CD4-positive, alpha-beta memory T cell (primary cell): ENCODE measurements at places on chromosomes 2 and 18. TPM values are rescaled to one million over a fixed set of nuclear protein-coding genes. Genes with fewer than 3 reads are reported as not detected.

DNA sequence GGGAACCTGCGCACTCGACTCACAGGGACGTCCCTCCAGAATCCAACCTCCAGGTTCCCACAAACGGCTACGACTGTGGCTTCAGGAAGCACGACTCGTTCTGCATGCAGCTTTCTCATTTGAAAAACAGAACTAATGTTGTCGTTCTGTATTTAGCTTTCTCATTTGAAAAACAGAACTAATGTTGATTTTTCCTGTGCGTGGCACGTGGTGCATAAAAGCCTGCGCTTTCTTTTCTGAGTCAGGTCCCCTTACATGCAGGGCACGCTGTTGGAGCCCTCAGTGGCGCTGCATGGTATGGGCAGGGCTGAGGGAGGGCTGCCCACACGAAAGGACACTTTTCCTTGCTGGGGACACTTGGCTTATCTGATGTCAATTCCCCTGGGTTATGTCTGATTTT, 124.3 kb downstream of the TMEM18 start:
- no peaks in the 10 kb centered on the region for H3K36me3 ChIP-seq
- no peaks in the 10 kb centered on the region for H3K27me3 ChIP-seq
- DNase-seq, result no peak
- no peaks in the 10 kb centered on the region for H3K4me1 ChIP-seq
- no peak overlapping the region for H3K27ac ChIP-seq

The DNAJC10 gene
- 56.5 TPM for total RNA-seq

- H3K27ac ChIP-seq, result peak overlapping the region; percentile 50
- peaks cover 55% of the 10 kb centered on the region for H3K4me1 ChIP-seq
- H3K36me3 ChIP-seq, result no peaks in the 10 kb centered on the region
- no peaks in the 10 kb centered on the region for H3K27me3 ChIP-seq
- no peak overlapping the region for H3K4me3 ChIP-seq
Observed at GRCh38 chr2:38723173-38723572, 28.0 kb downstream of the SRSF7 start.

The ACKR3 gene
- total RNA-seq, result 4.2 TPM

The SLC35F5 gene
- total RNA-seq, result 30.9 TPM

- no peak overlapping the region for H3K4me3 ChIP-seq
- H3K36me3 ChIP-seq, result no peaks in the 10 kb centered on the region
Observed at GRCh38 chr2:201790989-201791388, 10.3 kb upstream of the ALS2 start.

GRCh38 chr2:222239091-222239490, 59.7 kb downstream of the PAX3 start:
- peaks cover 13% of the 10 kb centered on the region for H3K27me3 ChIP-seq
- DNase-seq, result no peak
- no peak overlapping the region for H3K4me3 ChIP-seq
- H3K4me1 ChIP-seq, result no peaks in the 10 kb centered on the region

DNA sequence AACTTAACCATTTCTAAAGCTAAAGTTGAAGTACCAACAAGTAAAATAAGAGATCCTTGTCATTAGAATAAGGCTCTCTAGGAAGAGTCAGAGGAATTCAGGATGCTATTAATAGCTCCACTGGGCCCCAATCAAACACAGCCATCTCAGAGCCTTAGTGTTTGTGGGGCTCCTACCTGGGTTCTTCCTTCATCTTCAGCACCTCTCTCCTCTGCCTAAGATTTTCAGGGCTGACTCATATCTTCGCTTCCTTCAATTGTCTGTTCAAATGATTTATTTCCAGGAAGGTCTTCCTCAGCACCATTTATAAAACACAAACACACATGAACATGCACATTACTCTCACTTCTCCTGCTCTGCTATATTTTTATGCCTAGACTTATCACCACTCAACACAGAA, 119.5 kb downstream of the COL6A3 start:
- H3K27me3 ChIP-seq, result peaks cover 5% of the 10 kb centered on the region
- no peak overlapping the region for H3K27ac ChIP-seq
- no peak for DNase-seq
- H3K36me3 ChIP-seq, result no peaks in the 10 kb centered on the region

The PTPN2 gene
- total RNA-seq, result 65.5 TPM

DNA sequence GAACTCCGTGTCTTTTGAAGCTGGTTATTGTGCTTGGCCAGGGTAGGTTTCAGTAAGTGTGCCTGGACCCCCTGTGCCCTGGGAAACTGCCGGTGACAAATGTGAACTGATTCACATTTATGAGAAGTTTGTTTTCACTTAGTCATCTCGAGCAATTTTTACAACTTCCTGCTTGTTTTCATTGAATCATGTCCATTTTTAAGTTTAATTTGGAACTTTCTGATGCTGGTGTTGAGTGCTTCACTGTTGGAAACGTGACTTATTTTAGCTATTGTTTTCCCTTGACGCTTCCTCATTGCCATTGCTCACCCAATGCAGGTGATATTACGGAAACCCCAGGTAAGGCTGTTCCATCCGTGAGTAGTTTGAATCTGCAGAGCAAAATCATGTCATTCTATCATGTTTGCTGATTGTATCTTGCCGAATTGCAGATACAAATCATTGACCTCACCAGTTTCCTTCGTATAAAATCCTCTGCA, 97.2 kb downstream of the RTN4 start:
- H3K27me3 ChIP-seq, result no peaks in the 10 kb centered on the region
- no peak overlapping the region for H3K27ac ChIP-seq
- H3K4me1 ChIP-seq, result no peaks in the 10 kb centered on the region
- H3K36me3 ChIP-seq, result no peaks in the 10 kb centered on the region
- no peak overlapping the region for H3K4me3 ChIP-seq
- no peak for DNase-seq

DNA sequence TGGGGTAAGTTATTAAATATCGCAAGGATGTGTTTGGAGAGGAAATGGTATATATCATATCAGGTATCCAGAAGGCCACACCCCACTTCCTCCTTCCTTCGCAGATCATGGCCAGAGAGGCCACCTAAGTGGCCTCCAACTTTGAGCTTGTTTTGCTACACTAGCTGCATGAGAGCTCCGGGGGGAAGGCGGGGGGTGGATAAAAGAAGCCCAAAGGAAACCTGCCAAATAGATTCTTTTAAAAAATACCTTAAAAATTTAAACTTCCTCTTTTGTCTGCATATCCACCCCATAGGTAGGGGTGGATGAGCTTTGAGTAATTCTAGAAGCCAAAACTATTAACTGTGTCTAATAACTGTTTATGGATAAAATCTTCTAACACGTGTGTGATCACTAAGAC, 5.7 kb upstream of the TTR start:
- no peak for DNase-seq
- H3K36me3 ChIP-seq, result no peaks in the 10 kb centered on the region
- H3K27me3 ChIP-seq, result no peaks in the 10 kb centered on the region
- no peaks in the 10 kb centered on the region for H3K4me1 ChIP-seq
- no peak overlapping the region for H3K27ac ChIP-seq

The ANKRD12 gene
- 280 TPM for total RNA-seq

GRCh38 chr18:38606841-38607240, 1041.2 kb upstream of the CELF4 start:
- no peak overlapping the region for H3K27ac ChIP-seq
- no peaks in the 10 kb centered on the region for H3K36me3 ChIP-seq

DNA sequence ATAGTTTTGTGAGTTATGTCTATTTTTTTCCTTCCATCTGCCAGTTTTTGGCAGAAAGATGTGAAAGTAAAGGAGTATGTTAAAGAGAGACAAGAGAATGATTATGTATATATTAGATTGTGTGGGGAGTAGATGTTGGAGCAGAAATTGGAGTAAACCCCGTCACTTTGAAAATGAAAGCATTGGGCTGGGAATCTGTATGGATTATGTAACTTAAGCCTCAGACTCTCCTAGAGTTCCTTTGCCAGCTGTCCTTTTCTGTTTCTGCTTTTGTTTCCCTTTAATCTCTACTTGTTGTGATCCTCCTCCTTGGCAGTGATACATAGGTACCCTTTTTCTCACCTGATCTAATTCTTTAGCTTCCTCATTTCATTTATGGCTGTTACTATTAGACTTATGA, 19.2 kb downstream of the CCDC138 start:
- H3K27me3 ChIP-seq, result no peaks in the 10 kb centered on the region
- H3K27ac ChIP-seq, result no peak overlapping the region
- no peak for DNase-seq
- no peak overlapping the region for H3K4me3 ChIP-seq

GRCh38 chr2:123916051-123916450, 109.0 kb upstream of the CNTNAP5 start:
- no peaks in the 10 kb centered on the region for H3K4me1 ChIP-seq
- no peak overlapping the region for H3K27ac ChIP-seq
- no peak for DNase-seq
- H3K27me3 ChIP-seq, result no peaks in the 10 kb centered on the region

The AP1S3 gene
- 1.1 TPM for total RNA-seq

DNA sequence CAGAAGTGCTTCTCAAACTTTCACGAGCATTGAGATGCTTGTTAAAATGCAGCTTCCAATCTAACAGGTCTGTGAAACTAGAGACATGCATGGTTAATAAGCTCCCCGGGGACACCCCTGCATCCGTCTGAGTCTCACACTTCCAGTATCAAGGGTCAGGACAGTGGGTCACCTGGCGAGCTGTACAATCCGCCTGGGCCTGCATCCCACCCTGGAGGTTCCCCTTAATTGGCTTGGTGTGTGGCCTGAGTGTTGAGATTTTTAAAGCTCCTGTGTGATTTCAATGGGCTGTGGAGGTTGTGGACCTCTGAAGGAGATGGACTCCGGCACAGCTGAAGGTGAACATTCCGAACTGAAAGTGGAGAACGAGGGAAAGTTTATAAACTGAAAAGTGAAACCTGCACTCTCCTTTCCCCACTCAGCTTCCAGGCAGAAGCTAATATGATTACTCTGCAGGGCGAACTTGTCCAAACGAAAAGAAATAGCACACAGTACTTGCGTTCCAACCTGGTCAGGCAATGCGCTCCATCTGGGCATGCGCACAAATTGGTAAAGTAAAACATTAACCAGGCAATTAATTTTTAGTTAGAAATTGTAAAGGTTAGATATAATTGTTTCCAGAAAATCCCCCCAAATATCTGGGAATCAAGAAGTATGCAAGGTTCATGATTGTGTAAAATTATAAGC, 191.7 kb upstream of the ALKAL2 start:
- H3K27me3 ChIP-seq, result no peaks in the 10 kb centered on the region
- no peaks in the 10 kb centered on the region for H3K4me1 ChIP-seq
- H3K4me3 ChIP-seq, result no peak overlapping the region
- no peak for DNase-seq

GRCh38 chr2:203928849-203929248, 7.7 kb upstream of the ICOS start:
- no peak overlapping the region for H3K27ac ChIP-seq
- DNase-seq, result no peak
- no peaks in the 10 kb centered on the region for H3K36me3 ChIP-seq

GRCh38 chr2:206488053-206488452, 44.7 kb downstream of the ADAM23 start:
- no peak for DNase-seq
- no peaks in the 10 kb centered on the region for H3K36me3 ChIP-seq
- H3K4me1 ChIP-seq, result no peaks in the 10 kb centered on the region

DNA sequence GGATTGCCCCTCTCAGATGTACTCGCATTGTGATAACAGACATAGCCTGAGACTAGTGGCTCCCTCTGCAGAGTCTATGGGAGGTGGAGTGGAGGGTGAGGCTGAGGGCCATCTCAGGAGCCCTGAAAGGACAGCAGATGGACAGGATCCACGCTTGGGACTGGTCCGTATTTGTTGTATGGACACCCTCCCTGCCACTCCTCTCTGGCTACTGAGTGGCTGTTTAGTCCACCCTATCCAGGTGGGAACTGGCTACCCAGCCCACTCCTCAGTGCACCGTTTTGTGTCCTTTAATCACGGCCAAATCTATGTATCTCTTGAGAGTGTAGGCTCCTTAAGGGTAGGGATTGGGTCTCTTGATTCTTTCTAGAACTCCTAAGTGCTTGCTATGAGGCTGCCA, 4.5 kb upstream of the GLI2 start:
- no peak for DNase-seq
- no peak overlapping the region for H3K27ac ChIP-seq
- no peaks in the 10 kb centered on the region for H3K36me3 ChIP-seq
- no peaks in the 10 kb centered on the region for H3K4me1 ChIP-seq
- no peak overlapping the region for H3K4me3 ChIP-seq
- H3K27me3 ChIP-seq, result no peaks in the 10 kb centered on the region

The AFF3 gene
- 3.2 TPM for total RNA-seq

DNA sequence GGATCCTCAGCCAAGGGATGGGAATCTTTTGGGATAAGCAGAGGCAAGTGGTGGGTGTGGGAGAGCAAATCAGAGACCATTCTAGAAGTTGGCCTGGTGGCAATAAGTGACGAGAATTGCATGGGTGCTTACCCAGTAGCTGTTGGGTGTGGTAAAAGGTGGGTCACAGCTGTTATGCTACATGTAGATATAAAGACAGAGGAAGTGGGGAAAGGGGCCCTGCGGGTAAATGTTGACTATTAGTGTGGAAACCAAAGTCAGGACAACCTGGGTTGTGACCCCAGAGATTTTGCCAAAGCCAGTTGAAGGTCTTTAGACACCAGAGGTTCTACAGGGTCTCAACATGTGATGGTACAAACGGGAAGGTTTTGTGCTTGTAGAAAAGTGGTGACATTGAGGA, 443.6 kb upstream of the HNRNPA3 start:
- H3K4me1 ChIP-seq, result no peaks in the 10 kb centered on the region
- DNase-seq, result no peak
- no peaks in the 10 kb centered on the region for H3K27me3 ChIP-seq
- H3K27ac ChIP-seq, result no peak overlapping the region

The UGT1A6 gene
- total RNA-seq, result not detected

DNA sequence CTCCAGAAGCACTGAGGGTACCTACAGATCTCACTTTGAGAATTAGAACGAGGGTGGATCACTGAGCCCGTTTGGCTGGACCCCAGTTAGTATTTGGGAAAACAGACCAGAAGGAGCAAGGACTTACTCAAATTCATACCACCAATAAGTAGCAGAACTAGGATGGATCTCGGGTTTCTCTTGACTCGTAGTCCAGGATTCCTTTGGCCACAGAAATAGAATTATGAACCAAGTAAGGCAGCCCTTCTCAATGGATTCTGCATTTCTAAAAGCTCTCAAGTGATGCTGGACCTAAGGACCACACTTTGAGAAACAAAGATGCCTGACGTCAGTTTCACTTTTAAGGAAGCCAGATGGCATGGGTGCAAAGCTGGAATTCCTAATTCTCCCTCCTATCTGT, 153.0 kb downstream of the KLHL29 start:
- H3K36me3 ChIP-seq, result no peaks in the 10 kb centered on the region
- no peak overlapping the region for H3K27ac ChIP-seq
- H3K4me3 ChIP-seq, result no peak overlapping the region
- no peaks in the 10 kb centered on the region for H3K27me3 ChIP-seq
- H3K4me1 ChIP-seq, result peaks cover 5% of the 10 kb centered on the region
- DNase-seq, result no peak

DNA sequence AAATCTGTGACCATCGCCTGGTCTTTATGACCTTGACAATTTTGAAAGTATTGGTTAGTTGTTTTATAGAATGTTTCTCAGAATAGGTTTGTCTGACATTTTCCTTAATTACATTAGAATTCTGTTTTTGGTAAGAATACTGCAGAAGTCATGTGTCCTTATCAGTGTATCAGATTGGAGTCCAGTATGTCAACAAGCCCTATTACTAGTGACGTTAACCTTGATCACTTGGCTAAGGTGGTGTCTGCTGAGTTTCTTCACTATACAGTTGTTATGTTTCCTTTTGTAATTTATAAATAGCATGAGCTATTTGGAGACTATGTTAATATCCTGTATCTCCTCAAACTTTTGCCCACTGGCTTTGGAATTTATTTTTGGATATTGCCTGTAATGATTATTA, 10.8 kb upstream of the IL36G start:
- no peaks in the 10 kb centered on the region for H3K36me3 ChIP-seq
- H3K27me3 ChIP-seq, result no peaks in the 10 kb centered on the region
- DNase-seq, result no peak
- no peak overlapping the region for H3K27ac ChIP-seq

- no peak overlapping the region for H3K27ac ChIP-seq
- no peaks in the 10 kb centered on the region for H3K36me3 ChIP-seq
- no peaks in the 10 kb centered on the region for H3K4me1 ChIP-seq
- H3K27me3 ChIP-seq, result no peaks in the 10 kb centered on the region
- DNase-seq, result no peak
- no peak overlapping the region for H3K4me3 ChIP-seq
Observed at GRCh38 chr2:63378589-63378988, 209.7 kb downstream of the WDPCP start.
